ENCODE measurements at places on chromosomes 1 and 21.

- no peak for DNase-seq
Measured at GRCh38 chr21:41397471-41397891, 28.6 kb upstream of the MX1 start.

DNA sequence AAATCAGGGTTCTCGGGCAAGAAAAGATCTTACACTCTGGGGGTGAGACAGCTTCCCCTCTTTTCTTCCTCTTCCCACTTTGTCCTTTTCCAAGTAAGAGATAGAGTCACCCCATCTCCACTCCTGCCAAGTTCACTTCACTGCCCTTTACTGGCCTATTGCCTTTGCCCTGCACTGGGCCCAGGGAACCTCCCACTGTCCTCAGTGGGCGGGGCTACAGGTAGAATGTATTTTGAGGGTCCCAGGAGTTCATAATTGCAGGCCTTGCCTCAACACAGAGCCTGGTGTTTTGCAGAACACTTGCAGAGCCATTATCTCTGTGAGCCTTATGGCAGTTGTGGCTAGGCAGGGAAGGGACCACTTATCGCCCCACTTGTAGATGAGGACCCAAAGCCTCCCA is 3.3 kb downstream of the AMPD2 start:
- DNase-seq: no peak

GRCh38 chr21:15212206-15212605 is 147.4 kb upstream of the NRIP1 start:
- DNase-seq: no peak

GRCh38 chr1:68917456-68917855 is 420.6 kb upstream of the DEPDC1 start:
- no peak for DNase-seq

Data from substantia nigra (tissue), 51 donors.